NCI-H1105 treated with DMSO at 0.1 percent for 48 hours (cell line): ENCODE measurements at places on chromosomes 11 and 22.

DNA sequence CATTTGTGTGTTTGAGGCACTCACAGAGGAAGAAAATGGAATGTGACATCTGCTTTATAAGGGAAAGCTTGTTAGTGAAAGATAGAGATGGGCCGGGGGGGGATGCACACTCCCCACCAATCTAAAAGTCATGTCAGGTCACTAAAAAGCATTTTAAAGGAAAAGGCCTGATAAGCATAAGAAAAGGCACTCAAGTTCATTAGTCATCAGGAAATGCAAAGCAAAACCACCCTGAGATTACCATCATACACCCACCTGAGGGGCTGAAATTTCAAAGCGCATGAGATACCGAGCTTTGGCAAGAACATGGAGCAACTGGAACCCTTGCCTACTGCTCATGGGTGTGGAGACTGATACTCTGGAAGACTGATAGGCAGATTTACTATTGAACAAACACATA is 77.9 kb upstream of the ANO1 start:
- no peak for DNase-seq

- peak; percentile 64 for DNase-seq
These were observed 19.2 kb upstream of the TH start for GRCh38 chr11:2190657-2191471.

- peak; percentile 88 for DNase-seq
These were observed 519.6 kb downstream of the METTL15 start for GRCh38 chr11:28627690-28628255.

GRCh38 chr11:89125298-89125697 is 52.4 kb upstream of the TYR start:
- DNase-seq = no peak

GRCh38 chr11:20025332-20025840 is 134.9 kb downstream of the DBX1 start:
- no peak for DNase-seq

DNA sequence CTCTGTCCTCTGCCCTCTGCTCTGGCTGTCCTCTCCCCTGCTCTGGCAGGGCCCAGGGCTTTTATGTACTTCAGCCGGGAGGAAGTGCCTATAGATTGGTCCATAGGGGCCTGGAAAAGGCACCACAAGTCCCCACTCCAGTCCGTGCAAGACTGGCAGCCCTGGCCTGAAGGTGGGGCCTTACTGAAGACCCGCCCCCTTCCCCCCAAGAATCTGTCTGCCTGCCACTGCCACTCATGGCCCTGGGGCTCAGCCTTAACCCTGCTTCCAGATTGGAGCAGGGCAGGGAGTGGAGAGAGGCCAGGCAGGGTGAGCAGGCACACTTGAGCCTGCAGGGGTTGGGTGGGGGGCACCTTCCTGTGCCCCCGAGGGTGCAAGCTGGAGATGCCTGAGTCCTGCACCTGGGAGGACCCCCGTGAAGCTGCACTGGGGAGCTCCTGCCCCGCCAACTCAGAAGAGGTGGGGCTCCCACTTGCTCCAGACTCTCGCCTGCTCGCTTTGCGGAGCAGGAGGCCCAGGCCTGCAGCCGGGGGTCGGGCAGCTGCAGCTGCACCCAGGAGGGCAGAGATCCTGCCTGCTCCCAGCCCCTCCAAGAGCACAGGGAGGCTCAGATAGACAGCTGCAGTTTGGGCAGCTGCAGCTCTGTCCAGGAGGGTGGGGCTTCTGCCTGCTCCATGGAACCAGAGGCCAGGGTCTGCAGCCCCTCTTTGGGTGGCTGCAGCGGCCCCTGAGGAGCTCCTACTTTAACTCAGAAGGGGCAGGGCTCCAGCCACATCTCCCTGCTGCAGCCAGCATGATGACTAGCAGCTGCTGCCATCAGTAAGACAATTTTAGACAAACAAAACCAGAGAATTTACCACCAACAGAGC is 51.0 kb upstream of the SC5D start:
- DNase-seq = no peak

- DNase-seq = no peak
These were observed 20.9 kb downstream of the BRSK2 start for GRCh38 chr11:1410366-1411291.

DNA sequence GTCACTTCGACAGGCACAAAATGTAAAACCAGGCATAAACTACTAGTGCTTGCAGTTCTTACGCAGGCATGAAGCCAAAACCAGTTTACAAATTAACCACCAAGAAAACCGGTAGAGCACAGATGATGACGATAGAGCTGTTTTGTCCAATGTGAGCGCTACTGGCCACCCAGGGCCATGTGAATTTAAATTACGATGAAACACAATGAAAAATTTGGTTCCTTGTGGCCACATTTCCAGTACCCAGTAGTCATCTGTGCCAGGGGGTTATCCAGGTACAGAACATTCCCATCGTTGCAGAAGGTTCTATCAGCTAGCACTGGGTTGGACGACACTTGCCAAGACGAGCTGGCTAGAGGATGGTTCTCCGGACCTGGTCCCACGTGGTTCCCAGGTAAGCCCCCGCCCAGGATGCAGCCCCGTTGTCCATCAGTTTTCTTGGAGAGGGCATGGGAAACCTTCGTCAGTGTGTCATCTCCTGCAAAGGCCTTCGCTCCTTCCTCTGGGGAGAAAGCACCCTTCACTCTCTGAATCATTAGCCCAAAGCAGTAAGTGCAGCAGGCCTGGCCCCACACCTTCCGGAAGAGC is 1.1 kb upstream of the CD81 start:
- DNase-seq = no peak

- no peak for DNase-seq
These were observed 39.1 kb upstream of the SMIM38 start for GRCh38 chr11:69116671-69117070.

DNA sequence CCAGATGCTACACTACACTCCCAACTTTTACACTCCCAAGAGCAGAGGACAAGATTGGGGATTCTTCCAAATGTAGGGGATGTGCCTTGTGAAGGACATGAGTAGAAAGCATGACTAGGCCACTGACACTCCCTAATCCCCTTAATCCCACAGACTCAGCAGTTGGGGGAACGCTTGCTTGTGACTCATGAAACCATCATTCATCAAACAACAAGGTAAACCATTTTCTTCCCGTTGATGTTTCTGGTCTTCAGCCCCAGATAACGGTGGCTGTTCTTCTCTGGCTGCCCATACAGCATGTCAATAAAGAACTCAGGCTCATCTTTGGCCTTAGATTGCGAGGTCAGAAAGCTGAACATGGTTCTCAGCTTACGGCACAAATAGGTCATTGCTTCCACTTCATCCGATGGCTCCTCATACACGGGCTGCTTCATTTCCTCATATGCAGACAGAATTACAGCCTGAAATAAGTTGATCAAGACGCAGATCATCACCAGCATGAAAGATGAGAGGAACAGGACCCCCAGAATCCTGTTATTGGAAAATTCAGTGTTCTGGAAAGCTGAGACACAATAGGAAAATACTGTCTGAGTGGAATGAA is 6.4 kb upstream of the CDPF1 start:
- DNase-seq = no peak

- no peak for DNase-seq
These were observed 16.7 kb downstream of the INCENP start for GRCh38 chr11:62140304-62141110.

DNA sequence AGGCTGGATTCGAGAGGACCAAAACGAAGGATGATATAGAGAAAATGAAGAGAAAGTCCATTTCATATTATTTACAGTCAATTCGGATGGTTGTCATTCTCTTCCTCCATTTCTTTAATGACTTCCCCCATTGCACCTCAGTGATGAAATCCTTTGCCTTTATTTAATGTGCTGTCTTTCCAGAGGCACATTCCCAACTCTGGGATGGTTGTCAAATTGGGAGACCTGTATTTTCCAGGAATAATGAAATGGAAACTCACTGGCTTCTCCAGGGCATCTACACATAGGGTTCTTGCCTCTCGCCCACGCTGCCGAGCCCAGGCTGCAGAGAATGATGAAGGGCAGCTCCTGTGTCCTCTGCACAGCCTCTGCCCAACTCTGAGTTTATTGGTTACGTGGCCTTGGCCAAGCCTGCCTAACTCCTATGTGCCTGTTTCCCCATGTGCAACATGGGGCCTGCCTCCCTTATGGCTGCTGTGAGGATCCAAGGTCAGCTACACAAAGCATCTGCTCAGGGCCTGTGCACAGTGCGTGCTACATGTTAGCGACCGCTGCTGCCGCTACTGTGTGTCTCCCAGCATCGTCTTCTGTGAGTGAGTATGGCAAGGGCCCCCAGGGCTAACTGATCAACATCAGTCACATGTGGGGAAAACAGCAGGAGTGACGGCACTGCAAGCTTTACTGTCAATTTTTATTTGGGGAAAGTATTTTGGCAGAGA is 81.5 kb upstream of the BID start:
- no peak for DNase-seq

DNA sequence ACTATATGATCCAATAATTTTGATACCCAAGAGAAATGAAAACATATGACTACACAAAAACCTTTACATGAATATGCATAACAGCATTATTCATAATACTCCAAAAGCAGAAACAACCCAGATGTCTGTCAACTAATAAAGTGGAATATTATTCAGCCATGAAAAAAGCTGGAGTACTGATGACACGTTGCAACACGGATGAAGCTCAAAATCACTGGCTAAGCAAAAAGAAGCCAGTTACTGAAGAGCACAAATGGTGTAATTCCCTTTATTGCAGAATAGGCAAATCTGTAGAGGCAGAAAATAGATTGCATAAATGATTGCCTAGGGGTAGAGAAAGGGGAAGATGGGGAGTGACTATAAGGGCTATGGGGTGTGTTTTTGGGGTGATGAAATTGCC is 117.6 kb upstream of the FGF3 start:
- DNase-seq = no peak

DNA sequence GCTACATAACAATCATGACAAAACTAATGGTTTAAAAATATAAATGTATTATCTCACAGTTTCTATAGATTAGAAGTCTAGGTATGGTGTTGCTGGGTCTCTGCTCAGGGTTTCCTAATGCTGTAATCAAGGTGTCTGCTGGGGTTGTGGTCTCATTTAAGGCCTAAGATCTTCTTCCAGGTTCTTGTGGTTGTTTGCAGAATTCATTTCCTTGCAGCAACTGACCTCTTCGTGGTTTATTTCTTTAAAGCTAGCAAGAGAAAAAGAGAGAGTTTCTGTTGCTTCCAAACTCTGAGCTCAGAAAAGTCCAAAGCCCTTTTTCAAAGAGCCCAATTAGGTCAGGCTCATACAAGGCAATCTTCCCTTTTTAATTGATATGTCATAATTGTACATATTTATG is 452.7 kb upstream of the CCDC179 start:
- no peak for DNase-seq

GRCh38 chr11:83554876-83555275 is 268.7 kb upstream of the CCDC90B start:
- DNase-seq = no peak

DNA sequence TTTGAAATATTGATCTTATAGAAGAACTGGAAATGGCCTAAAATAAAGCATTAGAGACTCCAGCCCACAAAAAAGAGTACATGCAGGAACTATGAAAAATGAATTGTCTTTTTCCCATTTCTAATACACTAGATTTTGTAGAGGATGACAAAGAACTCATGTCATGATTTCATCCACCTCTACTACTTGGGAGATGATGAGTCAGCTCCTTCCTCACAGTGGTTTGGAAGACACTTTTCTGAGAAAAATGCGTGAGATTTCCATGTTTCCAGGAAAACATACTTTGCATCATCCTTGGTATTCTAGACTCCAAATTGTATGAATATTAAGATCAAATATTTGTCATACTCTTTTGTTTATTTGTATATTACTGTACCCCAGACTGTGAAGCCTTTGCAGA is 500.5 kb downstream of the FAM181B start:
- DNase-seq = no peak

- DNase-seq = no peak
These were observed 42.4 kb downstream of the KCNJ4 start for GRCh38 chr22:38412435-38413084.

- DNase-seq = no peak
These were observed at the start of gene CYB5R2 for GRCh38 chr11:7672960-7673723. Gene CYB5R2, minus strand, starts transcription at chr11:7673500. Its CDS starts 675 bp downstream, at chr11:7672825.

DNA sequence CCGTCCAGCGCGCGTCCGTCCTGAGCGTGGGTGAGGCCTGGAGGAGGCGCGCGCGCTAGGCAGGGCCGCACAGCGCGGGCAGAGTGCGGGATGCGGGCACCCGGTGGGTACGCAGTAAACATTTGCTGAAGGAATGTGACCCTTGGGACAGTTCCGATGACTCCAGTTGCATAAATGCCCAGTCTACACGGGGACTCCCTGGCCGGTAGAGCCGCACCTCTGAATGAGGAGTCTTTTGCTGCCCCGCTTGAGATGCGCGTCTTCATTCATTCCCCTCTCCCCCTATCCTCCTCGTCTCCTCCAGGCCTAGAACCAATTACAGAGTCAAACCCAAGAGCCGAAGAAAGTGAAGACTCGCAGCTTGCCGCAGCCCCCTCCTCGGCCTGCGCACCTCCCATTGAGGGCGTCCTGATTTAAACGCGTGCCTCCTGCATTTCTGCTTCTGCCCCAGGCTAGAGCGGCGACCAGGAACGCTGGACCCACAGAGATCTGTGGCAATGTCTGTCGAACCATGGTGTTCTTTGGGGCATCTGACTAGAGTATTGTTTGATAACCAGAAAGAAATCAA is 729 bp upstream of the CHKB start:
- no peak for DNase-seq

GRCh38 chr11:60985991-60986915 is 14.8 kb downstream of the CD6 start:
- no peak for DNase-seq

DNA sequence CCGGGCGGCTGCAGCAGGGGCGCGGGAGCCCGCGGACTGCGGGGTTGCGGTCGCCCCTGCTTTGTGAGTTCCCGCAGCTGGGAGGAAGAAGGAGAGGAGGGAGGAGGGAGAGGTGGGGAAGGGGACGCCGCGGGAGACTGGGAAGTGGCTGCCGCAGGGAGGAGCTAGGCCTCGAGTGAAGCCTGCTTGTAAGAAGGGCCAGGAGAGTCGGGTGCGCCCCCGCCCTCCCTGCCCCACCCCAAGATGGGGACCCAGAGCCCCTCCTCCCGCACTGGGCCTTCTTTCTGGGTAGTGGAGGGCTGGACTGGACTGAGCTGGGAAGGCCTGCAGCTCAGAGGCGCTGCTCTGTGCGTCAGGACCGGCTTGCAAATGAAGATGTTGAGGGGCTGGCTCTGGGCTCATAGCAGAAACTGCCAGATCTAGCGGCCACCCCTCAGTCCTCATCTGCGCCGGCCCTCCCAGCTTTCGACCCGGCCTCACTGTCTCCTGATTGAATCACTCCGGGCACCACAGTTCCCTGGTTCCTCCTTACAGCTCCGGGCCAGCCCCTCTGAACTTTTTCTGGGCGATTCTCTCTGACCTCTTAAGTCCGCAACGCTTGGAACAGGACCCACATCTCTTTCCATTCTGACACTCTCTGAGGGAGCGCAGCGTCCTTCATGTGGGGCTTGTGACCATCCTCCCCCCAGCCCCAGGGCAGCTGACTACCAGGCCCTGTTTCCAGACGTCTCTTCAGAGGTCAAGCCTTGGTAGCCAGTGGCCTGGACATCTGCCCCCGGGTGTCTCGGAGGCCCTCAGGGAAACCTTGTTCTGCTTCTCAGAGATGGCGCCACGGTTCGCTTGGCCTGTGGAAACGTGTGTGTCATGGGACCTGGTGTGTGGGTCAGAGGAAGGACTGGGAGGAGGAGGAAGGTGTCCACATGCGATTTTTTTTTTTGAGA is 21.9 kb downstream of the SERPINH1 start:
- peak; percentile 55 for DNase-seq

- DNase-seq = no peak
These were observed 188.3 kb downstream of the DDX10 start for GRCh38 chr11:108853151-108853550.
